ENCODE measurements at places on chromosomes 13 and 19. TPM values are rescaled to one million over a fixed set of nuclear protein-coding genes. Genes with fewer than 3 reads are reported as not detected.
A peak's percentile ranks its signal among the peaks of the same experiment; 100 is the strongest.

Gene ZNF627
- 2.4 TPM for total RNA-seq

Gene CD37
- total RNA-seq: not detected

Gene CFAP97D2
- not detected for total RNA-seq

Gene CACNA1A
- 0.10 TPM for total RNA-seq

Gene MED25
- total RNA-seq: 88.3 TPM

Gene CGB1
- not detected for total RNA-seq

DNA sequence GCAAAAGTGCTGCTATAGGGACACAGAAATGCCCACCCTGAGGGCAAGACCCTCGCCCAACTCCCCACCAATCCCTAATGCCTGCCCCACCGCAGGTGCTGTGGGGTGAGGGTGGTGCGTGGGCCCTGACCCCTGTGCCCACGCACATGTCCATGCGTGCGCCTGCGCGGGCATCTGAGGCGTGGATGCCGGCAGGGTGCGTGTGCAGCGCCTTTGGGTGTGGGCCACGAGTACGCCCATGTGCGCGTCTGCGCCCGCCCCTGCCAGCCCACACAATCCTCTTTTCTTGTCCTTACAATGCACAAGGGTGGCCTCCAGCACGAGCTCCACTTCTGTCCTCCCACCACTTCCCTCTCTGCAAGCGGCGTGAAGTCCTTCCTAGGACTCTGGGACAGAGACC is 14.3 kb downstream of the FUT6 start:
- DNase-seq: no peak

- DNase-seq: no peak
Observed at GRCh38 chr19:8700956-8701355, 2.4 kb upstream of the ACTL9 start.

- DNase-seq: peak; percentile 49
Observed at GRCh38 chr19:48918801-48919247, 14.7 kb upstream of the DHDH start.

DNA sequence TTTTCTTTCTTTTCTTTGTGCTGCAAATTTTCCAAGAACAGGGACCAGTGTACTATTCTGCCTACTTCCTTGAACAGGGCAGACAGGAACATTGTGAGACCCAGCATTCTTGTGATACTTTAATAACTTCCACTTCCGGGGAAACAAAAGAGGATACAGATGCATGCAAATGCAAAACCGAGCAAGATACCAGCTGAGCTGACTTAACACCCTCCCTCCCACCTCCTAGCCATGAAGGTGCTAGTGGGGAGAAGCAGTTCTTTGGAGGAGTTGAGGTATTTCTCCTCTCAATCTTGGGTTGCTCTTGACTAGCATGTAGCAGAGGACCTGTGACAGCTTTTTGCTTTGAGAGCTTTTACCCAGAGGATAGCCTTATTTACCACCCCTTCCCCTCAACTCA is 111.2 kb downstream of the KLF5 start:
- DNase-seq: peak; percentile 66

DNA sequence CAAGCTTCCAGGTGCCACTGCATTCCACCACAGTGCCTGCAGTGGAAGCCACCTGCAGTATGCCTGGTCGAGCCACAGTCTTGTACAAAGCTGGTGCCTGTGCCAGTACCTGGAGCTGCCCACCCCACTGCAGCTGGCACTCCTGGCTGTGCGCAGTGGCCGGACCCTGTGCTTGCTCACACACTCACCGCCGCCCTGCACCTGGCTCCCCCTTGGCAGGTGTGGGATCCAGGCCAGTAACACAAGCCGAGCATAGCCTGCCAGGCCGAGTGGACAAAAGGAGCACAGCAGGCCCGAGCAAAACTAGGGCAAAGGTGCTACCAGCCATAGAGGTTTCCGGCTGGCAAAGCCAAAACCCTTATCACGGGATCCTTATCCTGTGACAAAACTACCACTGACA is 18.5 kb downstream of the UGGT2 start:
- DNase-seq: no peak

GRCh38 chr13:98427331-98427995 is 149.4 kb downstream of the STK24 start:
- DNase-seq: no peak

DNA sequence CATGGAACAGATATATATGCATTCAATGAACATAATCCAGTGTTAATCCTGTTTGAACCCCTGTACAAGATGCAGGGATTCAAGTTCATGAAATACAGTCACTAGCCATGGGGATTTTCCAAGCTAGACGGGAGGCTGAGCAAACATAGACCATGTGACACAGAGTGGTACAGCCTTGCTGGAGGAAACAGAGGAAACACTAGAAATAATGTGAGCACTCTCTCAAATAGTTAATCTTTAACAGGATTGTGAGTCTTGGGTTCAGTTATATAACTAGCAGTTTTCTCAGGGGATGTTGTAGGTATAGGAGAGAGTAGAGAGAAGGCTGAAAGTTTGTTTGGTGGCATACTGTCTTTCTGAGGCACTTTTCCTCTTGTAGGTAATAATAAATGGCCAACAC is 13.9 kb upstream of the LGALS16 start:
- DNase-seq: no peak

- DNase-seq: no peak
Observed at GRCh38 chr19:7441468-7442146, 47.2 kb downstream of the PEX11G start.
